ENCODE measurements at places on chromosomes 16 and 17.

DNA sequence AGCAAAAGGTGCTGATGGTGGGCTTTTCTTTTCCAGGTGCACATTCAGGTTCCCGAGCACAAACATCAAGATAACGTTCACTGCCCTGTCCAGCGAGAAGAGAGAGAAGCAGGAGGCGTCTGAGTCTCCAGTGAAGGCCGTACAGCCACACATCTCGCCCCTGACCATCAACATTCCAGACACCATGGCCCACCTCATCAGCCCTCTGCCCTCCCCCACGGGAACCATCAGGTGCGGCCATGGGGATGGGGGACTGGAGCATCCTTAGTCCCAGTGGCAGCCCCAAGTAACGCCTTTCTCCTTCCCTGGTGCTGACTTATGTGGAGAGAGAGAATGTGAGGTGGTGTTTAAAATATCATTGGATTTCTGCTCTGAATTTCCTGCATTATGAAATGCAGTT, 43.8 kb downstream of the FOXK2 start:
- DNase-seq, result no peak

GRCh38 chr16:17432901-17433576, 37.7 kb downstream of the XYLT1 start:
- DNase-seq, result no peak

GRCh38 chr17:81794509-81794908, 9.4 kb upstream of the GCGR start:
- DNase-seq, result no peak

- no peak for DNase-seq
These were observed 1.9 kb downstream of the RILP start for GRCh38 chr17:1647802-1648171.

DNA sequence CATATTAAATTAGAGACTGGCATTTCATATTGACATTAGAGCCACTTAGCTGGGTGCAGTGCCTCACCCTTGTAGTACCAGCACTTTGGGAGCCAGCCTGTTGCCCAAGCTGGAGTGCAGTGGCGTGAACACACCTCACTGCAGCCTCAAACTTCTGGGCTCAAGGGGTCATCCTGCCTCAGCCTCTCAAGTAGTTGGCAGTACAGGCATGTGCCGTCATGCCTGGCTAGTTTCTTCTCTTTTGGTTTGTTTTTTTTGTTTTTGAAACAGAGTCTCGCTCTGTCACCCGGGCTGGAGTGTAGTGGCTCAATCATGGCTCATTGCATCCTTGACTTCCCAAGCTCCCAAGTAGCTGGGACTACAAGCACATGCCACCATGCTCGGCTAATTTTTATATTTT, 8.7 kb downstream of the PPM1E start:
- DNase-seq, result no peak

DNA sequence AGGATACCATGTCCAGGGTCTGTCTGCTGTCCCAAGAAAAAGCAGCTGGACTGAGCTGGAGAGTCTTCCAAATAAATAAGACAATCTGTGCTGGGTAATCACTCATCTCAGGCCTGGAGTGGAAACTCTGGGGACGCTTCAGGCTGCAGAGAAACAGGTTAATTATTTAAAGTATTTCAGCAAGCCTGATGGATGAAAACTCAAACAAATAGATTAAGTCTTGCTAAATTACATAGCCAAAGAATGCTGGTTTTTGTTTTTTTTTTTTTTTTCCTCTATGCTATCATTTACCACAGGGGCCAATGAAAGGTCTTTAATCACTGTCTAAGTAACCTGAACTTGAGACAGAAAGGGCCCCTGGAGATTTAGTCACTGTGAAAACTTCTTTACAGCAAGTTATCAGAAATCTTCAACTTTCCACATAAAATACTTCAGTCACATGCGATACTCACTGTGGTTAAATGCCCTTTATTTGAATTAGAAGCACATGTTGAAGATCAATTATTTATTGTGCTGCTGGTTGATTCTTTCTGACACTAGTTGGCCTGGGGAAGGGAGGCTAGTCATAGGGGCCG, 31.0 kb upstream of the KCNJ2 start:
- DNase-seq, result no peak

DNA sequence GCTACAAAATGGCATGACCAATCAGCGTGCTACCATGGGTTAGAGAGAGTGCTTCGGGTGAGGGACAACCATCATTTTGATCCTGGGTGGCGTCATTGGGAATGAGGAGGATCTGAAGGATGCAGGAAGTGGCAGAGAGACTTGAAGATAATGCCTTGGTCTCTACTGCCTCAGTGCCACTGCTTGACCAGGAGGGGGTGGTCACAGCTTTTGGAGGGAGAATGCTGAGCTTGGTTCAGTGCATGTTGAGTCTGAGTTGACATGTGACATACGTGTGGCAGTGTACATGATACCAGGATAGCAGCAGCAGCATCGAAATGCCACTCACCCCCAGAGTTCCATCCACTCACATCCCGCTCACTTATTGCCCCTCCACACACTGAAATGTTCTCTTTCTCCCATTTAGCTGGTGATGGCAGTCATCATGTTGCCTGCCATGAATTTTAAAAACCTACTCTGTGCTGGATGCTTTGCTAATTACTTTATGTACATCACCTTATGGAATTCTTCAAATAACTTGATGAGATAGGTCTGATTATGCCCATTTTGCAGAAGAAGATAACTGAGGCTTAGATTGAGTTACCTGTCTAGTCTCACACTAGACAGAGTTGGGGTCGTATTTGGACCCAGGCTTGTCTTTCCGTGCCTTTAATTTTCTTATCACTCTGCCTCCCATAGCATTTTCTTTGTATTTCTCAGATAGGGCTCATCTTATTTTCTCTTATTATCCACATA, 36.7 kb downstream of the ARSG start:
- DNase-seq, result no peak

DNA sequence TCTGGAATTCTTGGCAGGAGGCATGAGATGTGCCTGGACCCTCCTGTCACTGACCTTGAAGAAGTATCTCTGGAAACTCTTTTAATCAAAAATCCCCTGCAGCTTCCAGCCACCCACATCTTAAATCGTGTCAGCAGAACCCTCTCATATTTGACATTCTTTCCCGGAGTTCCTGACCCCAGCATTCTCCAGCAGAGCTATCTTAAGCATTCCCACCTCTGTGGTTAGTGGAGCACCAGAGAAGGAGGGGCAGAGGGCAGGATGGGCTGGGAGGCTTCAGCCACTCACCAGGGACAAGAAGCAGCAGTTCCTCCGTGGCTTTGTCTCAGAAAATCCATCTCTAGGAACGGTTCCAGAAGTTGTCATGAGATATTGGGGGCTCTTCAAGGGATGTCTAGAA, 149.9 kb downstream of the RGS9 start:
- DNase-seq, result no peak

- peak; percentile 52 for DNase-seq
These were observed 410 bp upstream of the HOXB5 start for GRCh38 chr17:48593840-48594537.

- no peak for DNase-seq
These were observed 50.4 kb upstream of the DLX4 start for GRCh38 chr17:49918591-49918990.

- DNase-seq, result no peak
These were observed 35.7 kb downstream of the SMARCE1 start for GRCh38 chr17:40611840-40612474.

DNA sequence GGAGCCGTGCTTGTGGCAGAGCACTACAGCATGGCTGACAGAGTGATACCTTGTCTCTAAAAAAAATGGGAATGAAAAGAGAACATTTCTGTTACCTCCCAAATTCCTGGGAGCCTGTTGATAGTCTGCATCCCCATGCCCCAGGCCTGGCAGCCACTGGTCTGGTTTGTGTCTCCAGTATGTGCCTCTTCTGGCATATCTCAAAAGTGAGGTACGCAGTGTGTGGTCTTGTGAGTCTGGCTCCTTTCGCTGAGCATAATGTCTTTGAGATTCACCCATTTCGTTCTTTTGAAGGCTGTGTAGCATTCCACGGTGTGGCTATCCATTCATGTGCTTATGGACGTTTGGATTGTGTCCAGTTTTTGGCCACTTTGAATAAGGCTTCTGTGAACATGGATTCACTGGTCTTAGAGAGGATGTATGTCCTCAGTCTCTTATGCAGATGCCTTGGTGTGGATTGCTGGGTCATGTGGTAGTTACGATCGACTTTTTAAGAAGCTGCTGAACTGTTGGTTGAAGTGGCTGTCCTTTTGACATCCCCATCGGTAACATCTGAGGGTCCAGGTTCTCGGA, 39.1 kb downstream of the PRMT7 start:
- no peak for DNase-seq

DNA sequence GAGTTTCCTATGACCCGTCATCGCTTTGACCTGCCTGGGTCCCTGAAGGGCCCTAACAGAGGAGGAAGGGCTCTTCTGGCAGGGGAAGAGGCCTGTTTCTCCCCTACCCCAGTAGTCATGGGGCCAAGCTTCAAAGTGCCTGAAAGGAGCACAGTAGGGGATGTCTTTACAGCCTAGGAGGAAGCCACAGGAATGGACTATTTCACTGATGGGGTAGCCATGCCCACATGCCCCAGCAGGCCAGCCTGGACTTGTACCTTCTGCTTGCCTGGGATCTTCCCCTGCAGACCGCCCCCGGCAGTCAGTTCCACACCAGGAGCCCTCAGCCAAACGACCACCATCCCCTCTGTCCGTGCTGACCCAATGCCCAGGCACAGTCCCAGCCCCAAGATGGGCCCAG, 41.8 kb upstream of the PEMT start:
- no peak for DNase-seq

DNA sequence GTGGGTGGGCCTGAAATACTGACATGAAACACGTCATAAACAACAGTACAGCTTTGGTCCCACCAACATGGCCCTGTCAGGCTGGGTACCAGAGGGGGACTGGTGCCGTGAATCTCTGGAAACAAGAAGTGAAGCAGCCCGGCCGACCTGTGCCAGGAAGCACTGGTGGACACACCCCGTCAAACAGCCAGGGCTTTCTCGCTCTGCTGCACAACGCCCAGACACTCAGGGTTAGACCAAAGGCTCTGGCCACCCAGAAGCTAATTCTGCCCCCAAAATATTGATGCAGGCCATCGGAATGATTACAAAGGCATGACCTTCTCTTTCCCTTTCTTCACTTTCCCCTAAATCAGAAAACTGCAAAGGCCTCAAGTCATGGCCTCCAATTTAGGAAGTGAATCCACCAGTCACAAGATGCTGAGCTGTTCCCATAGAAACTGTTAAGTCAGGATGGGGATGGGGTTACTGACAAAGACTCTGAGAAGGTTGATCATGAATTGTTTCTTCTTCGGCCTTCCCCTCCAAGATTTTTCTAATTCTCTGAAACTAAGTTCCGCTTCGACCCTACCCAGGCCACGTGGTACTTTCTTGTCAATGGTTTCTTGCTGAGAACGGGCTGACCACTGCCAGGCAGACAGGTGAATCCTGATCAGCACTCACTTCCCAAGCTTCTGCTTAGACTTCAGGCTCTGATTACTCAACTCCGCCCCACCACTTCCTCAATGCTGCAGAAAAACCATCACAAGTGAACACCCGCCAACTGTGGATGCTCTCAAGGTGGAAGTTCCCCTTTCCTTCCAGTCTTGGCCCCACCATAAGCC, 6.7 kb downstream of the PITPNA start:
- DNase-seq, result no peak

DNA sequence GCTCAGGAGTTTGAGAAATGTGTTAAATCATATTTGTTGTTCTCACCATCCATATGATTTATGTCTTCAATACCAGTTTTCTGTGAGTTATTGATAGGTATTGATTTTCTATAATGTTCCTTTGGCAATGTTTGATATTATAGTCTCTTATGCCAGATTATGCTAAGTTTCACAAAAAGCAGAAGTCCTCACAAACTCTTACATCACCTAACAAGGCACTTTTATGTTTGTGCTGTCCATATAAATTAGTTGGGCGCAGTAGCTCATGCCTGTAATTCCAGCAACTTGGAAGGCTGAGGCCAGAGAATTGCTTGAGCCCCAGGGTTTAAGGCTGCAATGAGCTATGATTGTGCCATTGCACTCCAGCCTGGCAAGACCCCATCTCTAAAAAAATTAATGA, 12.6 kb upstream of the UQCRC2 start:
- no peak for DNase-seq

- DNase-seq, result no peak
These were observed 57.5 kb upstream of the DOC2B start for GRCh38 chr17:238964-239259.

- no peak for DNase-seq
These were observed 1.6 kb upstream of the PPP1R9B start for GRCh38 chr17:50151937-50152547.

- DNase-seq, result no peak
These were observed 131.2 kb downstream of the ANKFN1 start for GRCh38 chr17:56284482-56284881.

GRCh38 chr16:86398622-86399021, 111.7 kb upstream of the FOXF1 start:
- no peak for DNase-seq

GRCh38 chr16:10465821-10466220, 80.0 kb downstream of the ATF7IP2 start:
- no peak for DNase-seq

GRCh38 chr16:47016700-47017133, 43.2 kb upstream of the DNAJA2 start:
- DNase-seq, result no peak

DNA sequence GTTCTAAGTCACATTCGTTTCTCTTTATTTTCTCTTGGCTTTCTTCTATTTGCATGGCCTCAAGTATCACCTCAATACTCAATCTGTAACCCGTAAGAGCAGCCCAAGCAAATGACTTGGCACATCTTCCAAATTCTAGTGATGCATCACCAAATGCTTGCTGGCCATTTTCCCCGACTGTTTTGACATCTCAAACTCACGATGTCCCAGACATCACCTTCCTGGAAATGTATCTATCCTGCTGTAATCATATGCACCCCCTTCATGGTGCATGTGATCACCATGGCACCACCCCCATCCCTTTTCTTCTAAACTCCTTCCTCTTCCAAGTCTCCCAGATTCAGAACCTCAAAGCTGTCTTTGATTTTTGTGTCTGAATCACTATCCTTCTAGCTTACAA, 24.0 kb upstream of the ABCA5 start:
- no peak for DNase-seq

- DNase-seq, result no peak
These were observed at the start of gene RHBDL3 for GRCh38 chr17:32265192-32265923. Gene RHBDL3, plus strand, starts transcription at chr17:32265832. Its CDS starts 358 bp downstream, at chr17:32266190.

GRCh38 chr17:4035081-4035680, 70.9 kb upstream of the ATP2A3 start:
- no peak for DNase-seq

- no peak for DNase-seq
These were observed 290.4 kb upstream of the MON1B start for GRCh38 chr16:76900285-76901263.

DNA sequence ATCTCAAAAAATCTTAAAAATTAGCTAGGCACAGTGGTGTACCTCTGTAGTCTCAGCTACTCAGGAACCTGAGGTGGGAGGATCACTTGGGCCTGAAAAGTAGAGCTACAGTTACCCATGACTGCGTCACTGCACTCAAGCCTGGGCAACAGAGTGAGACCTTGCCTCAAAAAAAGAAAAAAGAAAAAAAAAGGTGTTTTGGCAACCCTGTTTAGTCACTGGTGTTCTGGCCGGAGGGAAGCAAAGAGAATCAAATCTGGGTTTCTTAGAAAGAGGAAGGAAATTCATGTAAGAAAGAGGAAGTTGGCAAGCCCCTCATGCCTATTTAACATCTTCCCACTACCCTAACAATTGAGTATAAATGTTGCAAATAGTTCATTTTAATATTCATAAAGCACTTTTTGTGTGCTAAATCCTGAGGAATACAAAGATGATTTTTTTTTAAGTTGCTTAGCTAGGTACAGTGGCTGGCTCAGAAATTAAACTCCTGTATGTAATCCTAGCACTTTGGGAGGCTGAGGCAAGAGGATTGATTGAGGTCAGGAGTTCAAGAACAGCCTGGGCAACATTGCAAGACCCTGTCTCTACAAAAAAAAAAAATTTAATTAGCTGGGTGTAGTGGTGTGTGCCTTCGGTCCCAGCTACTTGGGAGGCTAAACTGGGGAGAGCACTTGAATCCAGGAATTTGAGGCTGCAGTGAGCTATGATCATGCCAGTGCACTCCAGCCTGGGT, 6.5 kb upstream of the USP32 start:
- DNase-seq, result no peak

Data from stimulated activated CD8-positive, alpha-beta memory T cell treated with anti-CD3 and anti-CD28 coated beads, Interleukin-7, amount 100 ng/mL, for 48 hours (primary cell).